Dorsolateral prefrontal cortex (tissue), 122 donors: ENCODE measurements at places on chromosomes 4 and X. TPM values are rescaled to one million over a fixed set of nuclear protein-coding genes. Genes with fewer than 3 reads are reported as not detected.

EFHC2 gene
- 3.6 TPM for total RNA-seq

DNA sequence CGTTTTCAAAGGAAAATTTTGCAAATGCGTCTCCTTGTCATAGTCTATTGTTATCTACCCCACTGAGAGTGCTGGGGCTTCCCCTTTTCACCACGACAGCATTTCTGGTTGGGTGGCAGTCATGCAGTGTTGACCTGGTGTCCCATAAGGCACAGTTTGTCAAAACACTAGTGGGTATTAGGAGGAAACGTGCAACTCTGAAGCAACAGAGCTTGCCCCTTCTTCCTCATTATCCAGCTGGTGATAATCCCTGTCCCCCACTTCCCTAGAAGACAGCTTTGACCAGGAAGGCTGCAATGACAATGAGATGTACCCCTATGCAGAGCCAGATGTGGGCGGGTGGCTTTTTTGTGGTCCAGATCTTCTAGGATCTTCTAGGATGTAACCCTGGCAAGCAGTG is 1.8 kb downstream of the TBC1D1 start:
- no peak for DNase-seq

- no peak for DNase-seq
These were observed 28.0 kb upstream of the TBL1X start for GRCh38 chrX:9436812-9437211.

GRCh38 chrX:15014281-15014680 is 141.1 kb downstream of the MOSPD2 start:
- DNase-seq: no peak

GRCh38 chr4:88807499-88807898 is 109.9 kb upstream of the NAP1L5 start:
- no peak for DNase-seq
